ENCODE measurements at places on chromosomes 7 and 10. TPM values are rescaled to one million over a fixed set of nuclear protein-coding genes. Genes with fewer than 3 reads are reported as not detected.
A peak's percentile ranks its signal among the peaks of the same experiment; 100 is the strongest.

DNA sequence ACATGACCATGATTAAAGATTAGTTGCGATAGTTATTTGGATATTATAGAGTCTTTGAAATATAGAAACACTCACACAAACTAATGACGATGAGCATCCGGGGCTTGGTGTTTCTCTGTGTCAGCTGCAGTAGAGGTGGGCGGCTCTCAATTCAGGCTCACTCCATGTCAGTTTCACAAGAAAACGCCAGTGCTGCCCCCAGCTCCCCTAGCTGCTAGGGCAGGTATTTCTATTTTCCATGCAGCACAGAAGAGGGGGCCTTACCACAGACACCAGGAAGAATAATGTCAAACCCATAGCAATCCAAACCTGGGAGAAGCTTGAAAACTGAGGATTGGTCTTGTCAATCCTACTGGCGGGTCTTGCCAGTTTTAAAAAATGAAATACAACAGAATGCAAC is 197.1 kb downstream of the PHTF2 start:
- no peaks in the 10 kb centered on the region for H3K4me1 ChIP-seq
- no peak for DNase-seq
- no peak overlapping the region for H3K27ac ChIP-seq
- H3K27me3 ChIP-seq: peaks cover 23% of the 10 kb centered on the region
- H3K4me3 ChIP-seq: no peak overlapping the region
- H3K36me3 ChIP-seq: peaks cover 2% of the 10 kb centered on the region

GRCh38 chr10:58326967-58327381 is 7.8 kb upstream of the UBE2D1 start:
- no peak overlapping the region for H3K27ac ChIP-seq
- H3K27me3 ChIP-seq: peaks cover 14% of the 10 kb centered on the region

- H3K4me1 ChIP-seq: no peaks in the 10 kb centered on the region
- DNase-seq: no peak
- H3K27me3 ChIP-seq: peaks cover 10% of the 10 kb centered on the region
- H3K36me3 ChIP-seq: no peaks in the 10 kb centered on the region
- no peak overlapping the region for H3K4me3 ChIP-seq
These were observed 49.4 kb upstream of the FOXI2 start for GRCh38 chr10:127687548-127687947.

FXYD4 gene
- total RNA-seq: not detected

DNA sequence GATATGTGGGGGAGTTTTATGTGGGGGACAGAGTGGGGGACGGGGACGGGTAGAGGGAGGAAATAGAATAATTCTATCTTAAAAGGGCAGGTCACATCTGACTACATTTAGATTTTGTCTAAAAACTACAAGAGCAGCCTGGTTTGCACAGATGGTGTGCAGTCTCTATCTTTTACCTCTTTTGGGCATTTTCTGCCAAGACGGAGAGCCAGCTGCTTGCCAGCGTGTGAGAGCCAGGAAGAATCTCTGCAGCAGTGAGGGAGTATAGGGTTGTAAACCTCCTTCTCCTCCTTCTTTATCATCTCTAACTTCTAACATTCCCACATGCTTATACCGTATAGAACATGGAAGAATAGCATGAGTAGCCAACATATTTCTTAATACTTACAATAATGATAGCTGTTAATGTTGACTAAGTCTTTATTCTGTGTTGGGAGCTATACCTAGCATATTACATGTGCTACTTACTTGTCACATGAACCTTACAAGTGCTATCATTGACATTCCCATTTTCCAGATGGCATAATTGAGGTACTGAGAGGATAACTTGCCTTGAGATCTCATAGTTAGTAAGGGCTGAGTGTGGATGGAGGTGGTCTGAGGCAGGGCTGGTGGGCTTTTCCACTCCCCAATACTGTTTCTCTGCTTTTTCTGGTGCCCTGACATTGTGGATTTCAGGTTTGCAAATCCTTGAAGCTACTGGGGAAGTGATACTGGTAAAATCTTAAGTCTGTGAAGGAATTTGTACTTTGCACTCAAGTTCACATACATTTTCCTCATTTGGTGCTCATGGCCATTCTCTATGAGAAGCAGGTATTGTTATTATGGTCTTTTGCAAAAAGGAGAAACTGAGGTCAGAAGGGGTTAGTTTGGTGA is 1.1 kb downstream of the ENTPD1 start:
- DNase-seq: no peak
- no peaks in the 10 kb centered on the region for H3K36me3 ChIP-seq
- H3K4me3 ChIP-seq: peak overlapping the region; percentile 58
- peak overlapping the region; percentile 43 for H3K27ac ChIP-seq
- peaks cover 18% of the 10 kb centered on the region for H3K27me3 ChIP-seq
- H3K4me1 ChIP-seq: peaks cover 16% of the 10 kb centered on the region

DNA sequence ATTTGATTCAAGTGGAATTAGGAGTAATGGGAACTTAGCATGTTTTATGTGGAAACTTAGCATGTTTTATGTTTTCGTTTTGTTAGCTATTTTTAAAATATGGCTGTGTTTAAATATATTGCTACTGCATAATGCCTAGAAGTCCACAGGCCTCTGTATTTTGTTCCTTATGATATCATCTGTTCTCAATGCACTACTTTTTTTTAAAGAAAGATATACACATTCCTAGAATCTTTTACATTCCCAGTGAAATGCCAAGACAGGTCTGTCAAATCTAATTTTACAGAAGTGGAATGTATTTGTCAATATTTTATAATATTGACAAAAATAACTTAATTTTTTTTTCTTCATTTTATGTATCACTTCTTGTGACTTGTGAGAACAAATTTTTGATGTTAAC is 51.6 kb downstream of the ST7 start:
- H3K4me3 ChIP-seq: no peak overlapping the region
- H3K27me3 ChIP-seq: no peaks in the 10 kb centered on the region
- H3K36me3 ChIP-seq: no peaks in the 10 kb centered on the region
- no peak for DNase-seq

DLX5 gene
- total RNA-seq: not detected

- H3K4me3 ChIP-seq: peak overlapping the region; percentile 81
- peaks cover 2% of the 10 kb centered on the region for H3K36me3 ChIP-seq
- peaks cover 82% of the 10 kb centered on the region for H3K4me1 ChIP-seq
- H3K27ac ChIP-seq: peak overlapping the region; percentile 99
- no peaks in the 10 kb centered on the region for H3K27me3 ChIP-seq
These were observed 127.8 kb downstream of the CELF2 start for GRCh38 chr10:11145495-11145855.

GRCh38 chr7:78161781-78162180 is 363.2 kb downstream of the PHTF2 start:
- H3K27me3 ChIP-seq: peaks cover 25% of the 10 kb centered on the region
- DNase-seq: no peak
- no peak overlapping the region for H3K4me3 ChIP-seq

GRCh38 chr7:134660961-134661376 is 14.3 kb downstream of the BPGM start:
- DNase-seq: no peak
- H3K27ac ChIP-seq: no peak overlapping the region
- no peak overlapping the region for H3K4me3 ChIP-seq
- no peaks in the 10 kb centered on the region for H3K27me3 ChIP-seq
- peaks cover 8% of the 10 kb centered on the region for H3K36me3 ChIP-seq

SLC37A3 gene
- 23.8 TPM for total RNA-seq

DNA sequence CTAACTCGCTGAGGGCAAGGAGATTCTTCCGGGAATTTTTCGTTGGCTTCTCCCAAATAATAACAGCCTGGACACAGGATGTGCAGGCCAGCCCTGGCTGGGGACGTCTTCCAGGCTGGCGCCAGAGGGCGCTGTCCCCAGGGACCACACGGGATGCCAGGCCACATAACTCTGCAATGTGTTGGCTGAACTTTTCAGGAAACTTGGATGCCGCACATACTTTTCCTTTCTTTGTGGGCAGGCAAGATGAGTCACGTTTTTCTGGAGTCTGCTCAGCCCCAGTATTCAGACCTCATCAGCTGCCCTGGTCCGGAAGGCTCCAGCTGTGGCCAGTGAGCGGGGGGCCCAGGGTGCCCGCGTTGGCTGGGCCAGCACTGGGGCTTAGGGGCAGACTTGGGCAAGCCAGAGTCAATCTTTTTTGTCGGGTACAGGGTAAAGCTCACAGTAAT is 122.7 kb downstream of the PRKAG2 start:
- no peak overlapping the region for H3K27ac ChIP-seq
- peaks cover 21% of the 10 kb centered on the region for H3K4me1 ChIP-seq
- no peak overlapping the region for H3K4me3 ChIP-seq
- peaks cover 2% of the 10 kb centered on the region for H3K36me3 ChIP-seq

HTR5A gene
- total RNA-seq: not detected

- no peak for DNase-seq
- no peaks in the 10 kb centered on the region for H3K36me3 ChIP-seq
- H3K4me3 ChIP-seq: no peak overlapping the region
- no peaks in the 10 kb centered on the region for H3K27me3 ChIP-seq
- no peak overlapping the region for H3K27ac ChIP-seq
- H3K4me1 ChIP-seq: peaks cover 7% of the 10 kb centered on the region
These were observed 594.9 kb downstream of the REEP3 start for GRCh38 chr10:64115908-64116643.

DNA sequence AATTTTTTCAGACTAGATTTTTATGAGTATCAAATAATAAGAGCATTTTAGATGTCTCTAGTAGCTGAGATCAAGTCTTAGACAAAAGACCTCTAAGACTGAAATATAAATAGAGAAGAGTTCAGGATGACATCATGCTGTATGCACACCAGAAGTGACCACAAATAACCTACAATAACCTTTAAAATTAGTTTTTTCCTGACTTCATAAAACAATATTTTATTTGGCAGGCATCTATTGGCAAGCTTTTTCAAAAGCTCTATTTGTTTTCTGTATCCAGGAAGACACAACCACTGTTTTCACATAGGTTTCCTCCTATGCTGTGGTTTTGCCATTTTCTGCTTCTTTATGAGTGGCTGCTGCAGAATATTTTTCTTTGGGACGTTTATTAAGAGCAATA is 359.1 kb downstream of the CRPPA start:
- peak overlapping the region; percentile 53 for H3K27ac ChIP-seq
- DNase-seq: no peak
- H3K4me1 ChIP-seq: peaks cover 10% of the 10 kb centered on the region
- H3K27me3 ChIP-seq: no peaks in the 10 kb centered on the region

DNA sequence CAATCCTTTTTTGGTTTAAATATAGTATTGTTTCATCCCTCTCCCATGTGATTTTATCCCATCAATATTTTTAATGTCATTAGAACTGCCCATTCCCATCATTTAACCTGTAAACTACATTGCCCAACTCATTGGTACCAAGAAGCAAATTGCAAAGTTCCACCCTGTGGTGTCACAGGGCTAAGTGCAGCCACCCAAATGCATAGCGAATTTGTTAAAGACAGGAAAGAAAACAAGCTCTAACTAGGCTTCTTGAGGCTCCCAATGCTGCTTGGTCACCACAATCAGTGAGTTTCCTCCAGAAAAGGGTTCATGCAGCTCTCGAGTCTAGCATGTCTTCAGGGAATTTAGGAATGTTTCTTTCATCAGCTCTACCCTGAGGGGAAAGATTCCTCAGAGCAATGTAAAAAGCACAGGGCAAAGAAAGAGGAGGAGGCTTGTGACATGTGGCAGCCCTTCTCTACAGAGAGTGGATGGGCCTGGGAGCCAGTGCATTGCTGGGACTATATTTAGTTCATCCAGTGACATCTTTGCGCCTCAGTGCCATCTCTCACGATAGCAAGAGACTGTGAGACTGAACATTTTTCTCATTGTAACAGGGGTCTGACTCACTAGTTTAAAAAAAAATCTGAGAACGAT is 58.1 kb downstream of the CAV1 start:
- H3K27ac ChIP-seq: peak overlapping the region; percentile 87
- peaks cover 22% of the 10 kb centered on the region for H3K27me3 ChIP-seq
- H3K4me1 ChIP-seq: peaks cover 15% of the 10 kb centered on the region
- DNase-seq: no peak
- H3K36me3 ChIP-seq: no peaks in the 10 kb centered on the region

- DNase-seq: no peak
- H3K4me3 ChIP-seq: no peak overlapping the region
- H3K36me3 ChIP-seq: peaks cover 2% of the 10 kb centered on the region
- no peak overlapping the region for H3K27ac ChIP-seq
- H3K4me1 ChIP-seq: no peaks in the 10 kb centered on the region
These were observed 400.7 kb upstream of the FOXK1 start for GRCh38 chr7:4281231-4281993.

DNA sequence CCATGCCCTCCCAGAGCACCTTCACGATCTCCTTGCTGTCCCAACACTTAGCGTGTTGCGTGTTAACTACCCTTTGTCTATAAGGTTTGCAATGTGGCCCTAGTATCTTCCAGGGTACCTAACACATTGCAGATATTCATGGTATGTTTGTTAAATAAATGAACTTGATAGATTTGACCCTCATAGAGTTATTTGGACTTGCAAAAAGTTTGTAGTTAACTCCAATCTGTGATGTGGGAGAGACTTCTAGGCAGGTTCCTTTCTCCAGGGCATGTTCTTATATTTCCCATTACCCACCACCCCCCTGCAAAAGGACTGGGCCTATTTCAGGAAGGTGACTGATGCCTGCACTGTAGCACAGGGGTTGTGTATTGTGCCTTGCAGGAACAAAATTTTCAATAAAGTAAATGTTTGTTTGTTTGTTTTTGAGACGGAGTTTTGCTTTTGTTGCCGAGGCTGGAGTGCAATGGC is 612 bp downstream of the HILPDA start:
- H3K27ac ChIP-seq: peak overlapping the region; percentile 85
- DNase-seq: no peak
- H3K4me3 ChIP-seq: peak overlapping the region; percentile 93
- peaks cover 26% of the 10 kb centered on the region for H3K4me1 ChIP-seq

- no peak overlapping the region for H3K27ac ChIP-seq
- no peak overlapping the region for H3K4me3 ChIP-seq
- H3K4me1 ChIP-seq: peaks cover 14% of the 10 kb centered on the region
- peaks cover 2% of the 10 kb centered on the region for H3K36me3 ChIP-seq
These were observed 4.2 kb upstream of the HOXA10 start for GRCh38 chr7:27178366-27178765.

DNA sequence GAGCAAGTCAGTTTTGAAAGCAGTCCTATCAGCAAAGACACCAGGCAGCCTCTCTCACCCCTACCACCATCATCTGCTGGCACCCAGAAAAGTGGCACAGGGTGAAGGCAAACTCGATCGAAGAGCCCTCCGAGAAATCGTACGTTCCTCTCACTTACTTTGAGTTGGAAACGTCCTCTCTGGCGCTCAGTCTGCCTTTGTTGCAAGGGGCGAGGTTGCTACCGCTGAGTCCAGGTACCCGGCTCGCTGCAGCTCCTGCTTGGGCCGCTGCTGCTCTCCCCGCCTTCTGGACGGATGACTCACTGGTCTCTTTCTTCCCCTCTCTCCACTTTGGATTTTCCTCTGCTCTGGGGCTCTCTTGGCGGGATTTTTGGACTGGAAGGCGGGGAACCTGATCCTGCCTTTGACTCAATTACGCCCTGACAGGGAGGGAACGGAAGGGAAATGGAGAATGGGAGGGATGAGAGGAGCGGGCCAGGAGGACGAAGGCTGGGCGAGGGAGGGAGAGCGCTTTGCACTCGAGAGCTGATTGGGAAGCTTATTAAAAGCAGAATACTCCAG is at the start of gene PTN:
TSS of gene PTN (minus strand) at position 453 of the 561 bp plus-strand sequence. CDS start 88,760 bp downstream, outside the sequence.
- H3K27me3 ChIP-seq: peaks cover 8% of the 10 kb centered on the region
- no peak for DNase-seq
- no peak within 1 kb of the TSS for H3K27ac ChIP-seq
- H3K36me3 ChIP-seq: no peaks in the 10 kb centered on the region
- no peaks in the 10 kb centered on the region for H3K4me1 ChIP-seq
